Brain pericyte (primary cell): ENCODE measurements at places on chromosomes 16 and 17.

DNA sequence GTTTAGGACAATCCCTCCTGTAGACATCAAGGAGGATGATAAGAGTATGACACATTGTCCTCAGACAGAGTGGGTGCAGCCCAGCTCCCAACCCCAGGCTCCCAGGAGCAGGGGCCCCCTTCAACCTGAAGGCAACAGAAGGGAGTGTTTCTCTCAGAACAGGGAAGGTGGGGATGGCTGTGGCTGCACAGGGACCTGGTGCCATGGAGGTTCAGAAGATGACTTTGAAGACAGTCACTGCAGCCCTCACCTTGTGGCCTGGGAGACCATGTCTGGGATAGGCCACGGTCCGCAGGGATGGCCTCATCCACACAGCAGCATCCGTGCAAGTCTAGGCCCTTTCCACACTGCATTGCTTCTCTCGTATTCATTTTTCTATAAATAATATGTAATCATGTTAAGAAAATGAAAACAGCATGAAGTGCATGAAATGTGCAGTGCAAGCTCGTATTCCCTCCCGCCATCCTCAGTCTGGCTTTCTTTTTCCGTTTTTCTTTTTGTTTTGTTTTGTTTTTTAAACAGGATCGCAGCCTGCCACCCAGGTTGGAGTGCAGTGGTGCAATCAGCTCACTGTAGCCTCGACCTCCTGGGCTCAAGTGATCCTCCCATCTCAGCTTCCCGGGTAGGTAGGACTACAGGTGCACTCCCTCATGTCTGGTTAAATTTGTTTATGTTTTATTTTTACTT lies 71.1 kb downstream of the METRNL start:
- DNase-seq: no peak

DNA sequence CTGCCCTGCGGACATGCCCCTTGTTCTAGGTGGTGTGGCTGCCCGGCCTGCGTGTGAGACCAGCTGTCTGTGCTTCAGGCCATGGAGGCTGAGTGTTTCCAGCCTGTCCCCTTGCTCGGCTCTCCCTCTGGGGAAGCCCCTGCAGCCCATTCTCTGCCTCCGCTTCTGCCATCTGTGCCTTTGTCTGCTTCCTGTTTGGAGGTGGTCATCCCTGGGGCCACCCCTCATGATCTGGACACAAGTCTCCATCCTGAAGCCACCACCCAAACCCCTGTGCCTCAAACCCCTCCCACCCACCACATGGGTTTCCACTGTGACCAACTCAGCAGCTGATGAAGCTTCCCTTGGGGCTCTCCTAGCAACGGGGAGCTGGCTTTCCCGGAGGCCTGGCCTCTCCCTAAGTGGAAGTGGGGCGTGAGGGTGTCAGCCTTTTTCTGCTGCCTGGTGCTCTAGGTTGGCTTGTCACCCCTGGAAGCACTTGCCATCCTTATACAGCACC lies 184.9 kb downstream of the SEC14L1 start:
- no peak for DNase-seq

GRCh38 chr16:48617104-48617705 lies 7.2 kb upstream of the N4BP1 start:
- DNase-seq: no peak

DNA sequence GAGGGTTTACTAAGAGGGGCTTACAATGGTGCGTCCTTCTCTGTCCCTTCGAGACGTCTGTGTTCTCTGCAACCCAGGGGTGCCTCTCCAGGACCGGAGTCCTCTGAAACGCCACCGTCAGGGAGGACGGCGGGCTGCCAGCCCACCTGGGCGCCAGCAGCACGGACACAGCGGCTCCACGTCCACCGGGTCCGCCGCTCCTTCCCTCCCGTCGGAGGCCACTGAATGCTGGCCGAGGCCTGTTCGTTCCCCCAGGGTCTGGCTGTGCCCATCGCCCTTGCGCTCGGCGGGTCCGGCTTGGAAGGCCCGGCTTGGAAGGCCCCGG lies 403 bp downstream of the TEPSIN start:
- no peak for DNase-seq

DNA sequence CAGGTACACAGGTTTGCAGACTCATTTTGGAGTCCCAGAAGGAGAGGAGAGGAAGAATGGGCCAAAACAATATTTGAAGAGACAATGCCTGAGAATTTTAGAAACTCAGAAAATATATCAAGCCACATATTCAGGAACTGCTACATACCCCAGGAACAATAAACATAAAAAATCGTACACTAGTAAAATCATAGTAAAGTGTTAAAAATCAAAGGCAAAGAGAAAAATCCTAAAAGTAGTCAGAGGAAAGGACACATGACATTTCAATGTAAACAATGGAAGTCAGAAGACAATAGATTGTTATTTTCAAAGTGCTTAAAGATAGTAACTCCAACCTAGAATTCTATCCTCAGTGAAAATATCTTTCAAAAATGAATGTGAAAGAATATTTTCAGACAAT lies 28.5 kb upstream of the NACA2 start:
- no peak for DNase-seq

- no peak for DNase-seq
Observed at GRCh38 chr17:81371910-81372760, 23.1 kb upstream of the BAHCC1 start.

DNA sequence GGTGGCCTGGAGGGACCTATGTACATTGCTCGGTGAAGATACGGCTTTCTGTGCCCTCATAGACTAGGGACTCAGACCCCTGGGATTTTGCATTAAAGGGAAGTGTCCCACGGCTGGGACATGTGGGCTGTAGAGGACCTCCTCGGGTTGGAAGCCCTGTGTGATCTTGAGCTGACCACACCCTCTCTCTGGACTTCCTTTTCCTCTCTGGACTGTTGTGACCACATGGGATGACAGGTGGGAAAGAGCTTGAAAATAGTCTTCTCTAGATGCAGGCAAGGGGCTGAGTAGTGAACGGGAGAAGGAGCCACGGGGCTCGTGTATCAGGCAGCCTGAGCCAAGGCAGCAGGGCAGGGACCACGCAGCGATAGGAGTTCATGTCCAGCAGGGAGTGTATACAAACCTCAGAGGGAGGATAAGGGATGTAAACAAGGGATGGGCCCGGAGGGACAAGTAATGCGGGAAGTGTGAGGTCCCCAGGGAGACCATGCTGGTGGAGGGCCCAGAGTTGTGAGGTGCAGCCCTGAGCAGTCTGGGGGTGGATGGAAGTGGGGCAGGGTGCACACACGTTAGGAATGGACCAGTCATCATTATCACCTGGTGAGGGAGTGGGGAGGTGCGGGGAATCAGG lies 4.5 kb upstream of the SLC4A1 start:
- no peak for DNase-seq

- no peak for DNase-seq
Observed at GRCh38 chr17:9285602-9286427, 264.5 kb downstream of the NTN1 start.

GRCh38 chr17:10114931-10115535 lies 83.4 kb downstream of the GAS7 start:
- DNase-seq: peak; percentile 90

DNA sequence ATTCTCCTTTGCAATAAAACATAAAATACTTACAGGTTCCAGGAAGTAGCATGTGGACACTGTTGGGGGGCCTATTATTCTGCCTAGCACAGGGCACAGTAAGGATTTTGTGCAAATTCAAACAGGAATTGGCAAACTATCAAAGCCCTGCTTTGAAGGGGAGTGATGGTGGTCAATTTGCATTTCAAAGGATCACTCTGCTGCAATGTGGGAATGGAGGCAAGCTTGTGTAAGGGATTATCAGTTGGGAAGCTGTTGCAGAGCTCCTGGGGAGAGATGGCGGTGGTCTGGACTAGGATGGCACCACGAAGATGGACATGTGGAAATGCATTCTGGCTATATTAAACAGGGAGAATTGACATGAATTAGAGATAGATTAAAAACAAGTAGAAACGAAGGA lies 990.7 kb upstream of the RBFOX1 start:
- no peak for DNase-seq

GRCh38 chr17:74032222-74032621 lies 171.3 kb upstream of the RPL38 start:
- no peak for DNase-seq

DNA sequence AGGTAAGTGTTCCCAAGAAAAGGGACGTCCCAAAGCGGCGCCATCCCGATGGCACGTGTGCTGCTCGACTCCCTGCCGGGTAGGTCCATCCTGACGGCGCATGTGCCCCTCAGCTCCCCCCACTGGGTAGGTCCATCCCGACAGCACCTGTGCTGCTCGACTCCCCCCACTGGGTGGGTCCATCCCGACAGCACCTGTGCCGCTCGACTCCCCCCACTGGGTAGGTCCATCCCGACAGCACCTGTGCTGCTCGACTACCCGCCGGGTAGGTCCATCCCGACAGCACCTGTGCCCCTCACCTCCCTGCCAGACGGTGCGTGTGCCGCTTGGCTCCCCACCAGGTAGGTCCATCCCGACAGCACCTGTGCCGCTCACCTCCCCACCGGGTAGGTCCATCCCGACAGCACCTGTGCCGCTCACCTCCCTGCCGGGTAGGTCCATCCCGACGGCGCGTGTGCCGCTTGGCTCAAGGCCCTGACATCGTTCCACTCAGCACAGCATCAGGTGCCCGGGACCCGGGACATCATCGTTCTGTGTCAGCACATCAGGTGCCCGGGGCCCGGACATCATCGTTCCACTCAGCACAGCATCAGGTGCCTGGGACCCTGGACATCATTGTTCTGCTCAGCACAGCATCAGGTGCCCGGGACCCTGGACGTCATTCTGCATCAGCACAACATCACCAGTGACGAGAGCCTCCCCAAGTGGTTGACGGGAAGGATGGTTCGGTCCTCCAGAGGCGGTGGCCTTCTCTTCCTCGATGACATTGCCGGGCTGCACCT lies 5.7 kb upstream of the FN3K start:
- DNase-seq: no peak

- no peak for DNase-seq
Observed at GRCh38 chr16:57970970-57971369, at the start of gene CNGB1. Gene CNGB1, minus strand, starts transcription at chr16:57971128. Its CDS starts 3,842 bp downstream, at chr16:57967286.

GRCh38 chr16:89909777-89910716 lies 8.6 kb upstream of the MC1R start:
- no peak for DNase-seq

GRCh38 chr17:63841350-63842172 lies 924 bp downstream of the SMARCD2 start:
- no peak for DNase-seq

DNA sequence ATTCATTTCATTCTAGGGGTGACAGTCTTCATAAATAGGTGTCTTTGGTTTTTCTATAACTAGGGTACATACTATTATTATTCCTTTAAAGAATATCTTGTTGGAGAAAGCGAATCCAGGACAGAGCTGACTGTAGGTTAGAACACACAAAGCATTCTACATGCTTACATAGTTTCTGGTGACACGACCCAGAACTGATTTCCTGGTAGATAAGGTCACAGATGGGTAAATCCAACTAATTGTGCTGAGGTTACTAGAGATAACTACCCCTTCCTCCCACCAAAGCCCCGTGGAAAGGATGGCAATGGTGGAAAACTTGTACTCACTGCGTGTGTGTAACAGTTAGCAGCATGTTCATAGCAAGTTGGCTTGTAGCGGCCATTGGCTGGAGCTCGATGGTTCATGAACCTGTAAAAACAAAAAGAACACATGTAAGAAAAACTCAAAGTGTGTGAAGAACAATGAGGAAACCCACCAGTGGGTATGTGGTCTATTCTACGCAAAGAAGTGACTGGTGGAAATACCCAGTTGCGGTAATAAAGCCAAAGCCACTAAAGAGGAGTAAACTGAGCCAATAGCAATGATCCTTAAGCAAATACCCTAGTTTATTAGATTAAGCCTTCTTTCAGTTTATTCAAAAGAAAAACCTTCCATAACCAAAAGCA lies 7.7 kb downstream of the MMD start:
- no peak for DNase-seq

DNA sequence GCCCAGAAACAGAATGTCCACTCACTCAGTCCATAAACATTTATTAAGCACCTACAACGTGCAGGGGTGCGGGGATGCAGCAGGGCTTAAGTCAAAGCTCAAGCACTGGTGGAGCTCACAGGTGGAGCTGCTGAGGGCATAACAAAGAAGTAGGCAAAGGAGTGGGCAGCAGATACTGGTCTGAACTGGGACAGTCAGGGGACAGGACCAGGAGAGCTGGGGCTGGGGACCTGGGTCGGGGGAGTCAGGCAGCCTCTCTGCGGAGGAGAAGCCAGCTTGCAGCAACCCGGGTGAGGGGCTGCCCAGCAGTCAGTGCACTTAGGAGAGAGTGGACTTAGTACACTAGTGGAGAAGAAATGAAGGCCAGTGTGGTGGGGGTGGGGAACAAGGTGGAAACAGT lies 10.0 kb upstream of the TNFRSF13B start:
- no peak for DNase-seq

DNA sequence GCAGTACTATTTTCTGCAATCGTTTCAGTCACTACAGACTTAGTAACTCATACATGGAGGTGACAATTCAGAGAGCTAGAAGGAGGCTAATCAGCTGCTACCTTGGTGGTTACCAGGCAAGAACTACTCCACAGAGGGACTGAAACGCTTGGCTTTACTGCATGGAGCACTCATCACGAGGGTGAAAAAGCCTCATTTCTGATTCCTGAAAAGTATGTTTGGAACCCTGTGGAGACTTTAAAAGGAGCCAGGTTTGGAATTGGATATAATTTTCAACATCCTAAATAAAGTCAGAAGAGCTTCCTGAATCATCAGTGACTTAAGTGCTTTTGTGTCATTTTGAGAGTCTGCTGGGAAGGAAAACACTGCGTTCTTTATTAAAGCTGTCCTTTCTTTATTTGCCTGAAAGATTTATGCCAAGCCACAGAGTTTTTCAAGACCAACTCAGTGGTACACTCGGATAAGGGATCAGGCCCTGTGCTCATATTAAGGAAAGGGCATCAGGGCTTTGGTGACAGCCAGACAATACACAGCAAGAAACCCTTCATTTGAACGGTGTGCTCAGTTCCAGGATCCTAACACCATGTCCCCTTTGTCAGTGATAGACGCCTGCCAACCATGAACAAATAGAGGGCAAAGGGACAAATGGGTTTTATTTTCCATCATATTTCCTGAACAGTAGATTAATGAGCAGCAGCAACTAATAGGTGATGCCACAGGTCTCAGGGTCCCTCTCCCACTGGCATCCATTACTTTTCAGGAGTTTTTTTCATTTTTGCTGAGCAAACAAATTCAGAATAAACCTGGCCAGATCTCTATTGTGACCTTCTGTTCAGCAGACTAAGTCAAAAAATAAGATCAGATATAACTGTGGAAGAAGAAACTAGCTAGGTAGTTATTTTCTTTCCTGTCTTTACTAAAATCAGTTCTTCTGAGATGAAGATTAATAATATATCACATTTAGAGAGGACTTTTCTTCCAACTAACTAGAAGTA lies 80.5 kb upstream of the CLEC18B start:
- DNase-seq: no peak

GRCh38 chr16:51757921-51758479 lies 606.9 kb upstream of the SALL1 start:
- no peak for DNase-seq

- DNase-seq: no peak
Observed at GRCh38 chr17:38727736-38728135, 2.4 kb upstream of the CISD3 start.

GRCh38 chr17:51730303-51731050 lies 428.0 kb downstream of the CA10 start:
- DNase-seq: no peak
